ENCODE measurements at places on chromosomes 2 and 18.

DNA sequence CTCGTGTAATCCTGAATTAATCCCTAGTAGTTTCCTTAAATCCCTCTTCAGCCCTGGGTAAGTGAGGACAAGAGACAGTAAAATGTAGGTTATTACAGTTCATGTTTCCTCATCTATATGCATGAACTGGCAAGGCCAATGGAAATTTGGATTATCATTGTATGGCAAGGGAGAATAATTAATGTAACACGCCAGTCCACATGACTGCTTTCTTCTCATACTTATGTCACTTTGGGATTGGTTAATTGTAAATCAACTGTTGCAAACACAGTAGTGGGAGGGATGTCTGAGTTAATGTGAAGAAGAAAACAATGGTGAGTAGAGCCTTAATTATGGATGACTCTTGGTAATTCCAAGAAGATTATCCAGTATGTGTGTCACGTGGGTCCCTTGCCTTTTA is 1.7 kb upstream of the SERPINB7 start:
- no peak for DNase-seq

DNA sequence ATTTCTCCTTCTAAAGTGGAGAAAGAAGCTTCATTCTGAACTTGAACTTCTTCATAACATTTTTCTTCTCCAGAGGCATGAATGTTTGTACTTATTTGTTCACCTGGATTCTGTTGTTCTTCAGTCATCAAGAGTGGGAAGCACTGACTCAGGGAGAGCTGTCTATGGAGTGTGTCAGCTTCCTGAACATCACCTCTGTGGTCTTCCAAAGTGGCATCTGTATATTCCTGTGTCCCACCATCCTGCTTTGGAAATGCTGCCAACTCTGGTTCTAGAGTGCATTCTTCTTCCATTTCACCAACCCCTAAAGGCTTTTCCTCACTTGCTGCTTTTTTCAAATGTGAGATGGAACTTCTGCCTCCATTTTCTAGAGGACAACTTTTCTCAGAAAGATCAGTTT is 59.5 kb downstream of the TTN start:
- no peak for DNase-seq

- DNase-seq, result no peak
Measured at GRCh38 chr2:156907806-156908205, 349.7 kb upstream of the GALNT5 start.

DNA sequence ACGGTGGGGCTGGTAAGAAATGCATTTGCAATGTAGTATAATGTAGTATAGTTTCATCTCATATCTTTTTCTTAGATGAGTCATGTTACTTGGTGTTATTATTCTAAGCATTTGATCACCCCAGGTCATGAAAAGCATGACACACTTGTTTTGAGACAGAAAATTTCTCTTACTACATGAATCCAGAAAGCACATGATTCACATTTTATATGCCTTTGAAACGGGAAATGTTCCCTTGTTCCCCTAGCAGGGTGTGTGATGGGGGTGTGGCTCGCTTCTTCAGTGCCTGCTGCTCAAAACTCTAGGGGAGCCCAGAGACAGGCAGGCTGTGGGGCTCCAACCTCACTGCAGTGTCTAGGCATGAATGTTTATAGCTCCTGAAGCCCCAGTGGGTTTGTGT is 116.0 kb upstream of the RAB27B start:
- no peak for DNase-seq

GRCh38 chr2:219783359-219783975 is 156.0 kb downstream of the SLC4A3 start:
- no peak for DNase-seq

DNA sequence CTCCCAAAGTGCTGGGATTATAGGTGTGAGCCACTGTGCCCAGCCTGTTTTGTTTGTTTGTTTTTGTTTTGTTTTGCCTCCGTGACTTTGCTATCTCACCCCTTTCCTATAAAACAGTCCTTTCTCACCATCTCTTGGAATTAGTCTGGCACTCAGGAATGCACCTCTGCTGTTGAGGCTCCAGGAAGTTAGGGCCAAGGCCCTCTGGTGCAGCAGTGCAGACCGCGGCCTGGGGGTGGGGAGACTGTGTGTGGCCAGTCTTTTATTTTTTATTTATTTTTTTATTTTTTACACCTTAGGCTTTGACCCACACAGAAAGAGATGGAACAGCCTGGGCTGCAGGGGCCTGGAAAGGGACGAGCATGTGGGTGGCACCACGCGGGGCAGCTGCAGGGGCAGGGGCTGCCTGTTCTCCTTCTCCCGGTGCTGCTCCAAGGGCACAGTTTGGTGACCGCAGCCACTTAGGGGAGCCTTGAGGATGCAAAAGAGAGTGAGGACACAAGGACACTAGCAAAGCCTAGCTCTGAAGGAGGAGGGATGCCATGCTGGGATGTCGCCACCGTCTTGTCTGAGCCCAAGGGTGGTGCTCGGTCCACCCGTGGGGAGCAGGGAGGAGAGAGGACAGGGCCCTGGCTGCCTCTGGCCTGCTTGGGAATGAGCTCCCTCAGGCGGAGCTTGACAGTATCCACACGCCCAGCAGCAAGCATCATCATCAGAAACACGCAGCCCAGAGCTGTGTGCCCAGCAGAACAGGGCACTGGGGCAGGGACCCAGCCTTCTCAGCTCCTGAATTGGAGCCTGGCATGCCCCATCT is 19.4 kb upstream of the ALPI start:
- DNase-seq, result no peak

DNA sequence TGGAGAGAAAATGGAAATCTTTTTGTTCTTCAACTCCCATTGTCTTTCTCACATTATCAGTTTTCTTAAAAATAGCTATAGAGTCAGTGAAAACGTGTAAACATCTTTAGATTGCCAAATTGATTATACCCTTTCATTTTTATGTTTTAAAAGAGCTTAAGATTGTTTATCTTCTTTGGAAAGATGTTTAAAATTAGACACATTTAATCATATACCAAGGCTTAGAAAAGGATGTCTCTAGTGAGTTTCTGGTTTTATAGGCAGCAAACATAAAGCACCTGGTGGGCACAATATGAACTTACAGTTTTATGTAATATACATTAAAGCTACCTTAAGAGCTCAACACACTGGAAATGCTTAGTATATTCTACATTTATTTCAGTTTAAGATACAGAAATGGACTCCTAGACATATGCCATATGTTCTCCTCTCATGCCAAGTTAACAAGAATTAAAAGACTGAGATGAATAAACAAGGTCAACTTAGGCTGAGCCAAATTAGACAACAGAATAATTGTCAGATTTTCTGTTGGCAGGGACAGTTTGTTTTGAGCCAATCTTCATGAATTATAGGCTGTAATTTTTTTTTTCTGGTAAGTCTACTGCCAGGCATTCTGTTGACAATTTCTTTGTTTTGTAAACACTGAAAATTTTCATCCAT is 112.7 kb downstream of the OTX1 start:
- DNase-seq, result no peak

- DNase-seq, result no peak
Measured at GRCh38 chr2:10911291-10912075, at the start of gene KCNF1. Gene KCNF1 (plus strand): TSS chr2:10911934. CDS start chr2:10912427, 493 bp downstream.

- peak; percentile 13 for DNase-seq
Measured at GRCh38 chr2:28821295-28821958, 10.8 kb downstream of the SPDYA start.

GRCh38 chr2:234165421-234165820 is 114.9 kb downstream of the SPP2 start:
- no peak for DNase-seq

- no peak for DNase-seq
Measured at GRCh38 chr2:108593547-108594098, 59.4 kb downstream of the LIMS1 start.

DNA sequence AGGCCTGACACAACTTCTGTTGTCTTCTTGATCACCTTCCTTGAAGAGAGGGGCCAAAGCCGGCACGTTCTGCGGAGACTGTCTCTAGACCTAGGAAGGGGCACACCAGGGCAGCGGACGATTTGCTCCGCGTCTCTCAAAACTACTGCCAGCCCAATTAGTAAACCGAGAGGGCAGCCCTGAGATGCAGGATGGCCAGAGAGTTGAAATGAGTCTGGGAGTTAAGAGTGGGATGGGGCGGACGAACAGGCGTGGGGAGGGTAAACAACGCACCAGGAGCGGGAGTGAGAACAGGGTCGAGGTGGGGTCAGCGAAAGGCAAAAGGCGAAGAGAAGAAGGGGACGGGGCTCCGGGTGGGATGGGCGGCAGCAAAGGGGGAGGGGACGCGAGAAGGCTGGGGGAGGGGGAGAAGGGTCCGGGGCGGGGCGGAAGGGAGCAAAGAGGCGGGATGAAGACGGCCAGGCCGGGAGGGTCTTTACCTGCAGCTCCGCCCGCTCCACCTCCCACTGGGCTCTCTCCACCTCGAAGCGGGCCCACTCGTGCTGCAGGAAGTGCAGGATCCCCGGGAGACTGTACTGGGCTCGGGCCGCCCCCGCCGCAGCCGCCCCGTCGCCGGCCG is 476 bp downstream of the STRN start:
- no peak for DNase-seq

DNA sequence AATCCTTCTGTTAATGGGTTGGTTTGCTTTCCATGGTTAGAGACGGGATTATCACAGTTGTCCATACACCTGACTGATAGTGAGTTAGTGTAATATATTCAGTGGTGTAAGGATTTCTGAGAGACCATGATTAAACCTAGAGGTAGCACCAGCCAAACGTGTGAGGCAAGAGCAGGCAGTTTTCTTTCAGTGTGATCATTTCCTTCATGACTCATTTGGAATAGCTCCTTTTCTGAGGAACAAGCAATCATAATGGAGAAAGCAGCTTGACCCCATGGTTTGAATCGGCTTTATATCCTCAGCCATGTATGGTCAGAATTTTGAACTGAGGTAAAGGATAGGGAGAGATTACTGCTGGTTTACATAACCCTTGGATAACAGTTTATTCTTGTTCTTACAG is 2.9 kb downstream of the MXD1 start:
- no peak for DNase-seq

All from putamen (tissue), 1 donor.